ENCODE measurements at places on chromosomes 6 and 20.

DNA sequence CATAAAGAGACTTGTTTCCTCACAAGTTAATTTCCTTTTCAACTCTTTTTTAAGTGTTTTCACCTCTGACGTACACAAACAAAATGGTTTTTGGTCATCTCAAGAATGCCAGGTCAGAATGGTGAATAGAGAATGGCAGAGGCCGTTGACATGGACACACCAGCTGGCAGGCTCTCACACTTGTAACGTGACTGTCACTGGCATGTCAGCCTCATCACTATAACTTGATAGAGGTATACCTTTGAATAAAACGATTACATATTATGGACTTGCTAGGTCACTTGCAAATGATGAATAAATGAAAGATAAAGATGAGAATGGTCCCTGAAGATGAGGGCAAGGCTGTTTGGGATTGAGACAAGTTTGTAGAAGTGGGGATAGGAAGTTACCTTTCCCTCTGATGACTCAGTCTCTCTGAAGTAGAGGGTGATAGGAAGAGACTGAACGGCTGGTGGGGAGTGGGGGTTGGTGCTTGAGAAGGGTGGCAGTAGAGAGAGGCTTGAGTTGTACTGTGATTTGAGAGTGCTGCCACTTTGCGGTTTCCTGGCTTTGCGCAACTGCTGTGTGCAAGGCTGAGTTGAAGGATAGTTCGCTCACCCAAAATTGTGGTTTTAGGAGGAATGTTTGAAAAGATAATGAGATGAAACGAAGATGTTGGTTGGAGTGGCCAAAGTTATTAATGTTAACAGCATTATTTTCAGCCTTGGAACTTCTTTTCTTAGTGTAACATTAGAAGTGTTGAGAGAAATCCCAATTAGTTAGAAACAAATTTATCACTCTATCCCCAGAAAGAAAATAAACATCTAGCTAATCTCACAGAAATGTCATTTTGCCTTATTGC is 30.3 kb downstream of the TBPL1 start:
- no peak for DNase-seq

GRCh38 chr20:48684501-48685041 is 143.2 kb downstream of the PREX1 start:
- DNase-seq, result no peak

- peak; percentile 100 for DNase-seq
These were observed 4.0 kb upstream of the GZF1 start for GRCh38 chr20:23357767-23358562.

- DNase-seq, result no peak
These were observed 161.0 kb downstream of the CDK19 start for GRCh38 chr6:110654096-110654820.

DNA sequence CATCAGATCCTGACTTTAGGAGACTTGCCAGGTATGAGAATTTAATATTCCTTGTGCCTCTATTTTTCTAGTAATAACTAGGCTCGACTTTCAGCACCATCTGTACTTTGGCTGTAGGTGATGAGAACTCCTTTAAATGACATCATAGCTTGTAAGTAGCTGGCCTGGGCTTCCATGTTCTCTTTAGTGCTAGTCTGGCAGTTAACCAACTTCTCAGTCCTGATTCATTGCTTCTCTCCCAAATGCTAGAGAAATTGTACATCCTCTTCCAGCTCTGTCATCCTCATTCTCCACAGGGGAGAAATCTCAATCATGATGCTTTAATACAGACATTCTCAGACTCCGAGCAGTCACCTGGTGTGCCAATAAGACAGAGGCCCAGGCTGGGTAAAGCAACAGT is 143.5 kb upstream of the MOCS1 start:
- DNase-seq, result no peak

GRCh38 chr6:148934539-148934938 is 187.7 kb downstream of the UST start:
- no peak for DNase-seq

DNA sequence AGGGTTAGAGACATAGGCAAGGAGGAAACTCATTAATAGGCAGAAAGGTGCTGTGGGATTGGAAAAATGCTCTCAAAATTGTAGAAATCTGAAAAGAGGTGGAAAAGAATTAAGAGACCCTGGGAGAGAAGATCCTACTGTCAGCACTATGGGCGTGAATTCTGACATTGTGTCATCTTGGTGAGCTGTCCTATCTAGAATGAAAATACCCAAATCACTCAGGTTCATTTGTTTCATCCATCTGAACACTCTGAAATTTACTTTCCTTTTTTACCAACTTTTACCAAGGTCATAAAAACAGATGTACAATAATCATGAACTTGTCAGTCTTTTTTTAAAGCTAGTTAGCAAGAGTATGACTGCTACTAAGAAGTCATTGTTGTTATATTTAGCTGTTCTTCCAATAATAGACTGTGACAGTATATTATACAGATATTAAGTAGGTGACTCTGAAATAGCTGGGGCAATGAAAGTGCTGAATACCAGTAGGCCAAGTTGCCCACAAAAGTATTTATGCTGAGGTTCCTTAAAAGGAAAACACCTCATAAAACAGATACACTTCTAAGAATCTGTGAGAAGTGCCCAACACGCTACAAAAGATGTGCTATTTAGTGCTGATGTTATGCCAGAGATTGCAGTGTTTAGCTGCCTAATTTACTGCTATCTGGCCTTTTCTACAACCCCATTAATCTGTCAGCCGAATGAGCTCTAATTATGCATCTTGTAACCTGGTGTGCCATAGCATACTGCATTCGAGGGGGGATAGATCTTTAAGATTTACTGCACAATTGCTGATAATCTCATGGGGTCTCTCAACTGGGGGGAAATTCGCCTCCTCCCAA is 217.5 kb upstream of the SUPT3H start:
- DNase-seq, result no peak

- DNase-seq, result no peak
These were observed 207.2 kb upstream of the ECI2 start for GRCh38 chr6:4342407-4343137.

- DNase-seq, result no peak
These were observed 78.0 kb upstream of the MPC1 start for GRCh38 chr6:166460473-166461437.

DNA sequence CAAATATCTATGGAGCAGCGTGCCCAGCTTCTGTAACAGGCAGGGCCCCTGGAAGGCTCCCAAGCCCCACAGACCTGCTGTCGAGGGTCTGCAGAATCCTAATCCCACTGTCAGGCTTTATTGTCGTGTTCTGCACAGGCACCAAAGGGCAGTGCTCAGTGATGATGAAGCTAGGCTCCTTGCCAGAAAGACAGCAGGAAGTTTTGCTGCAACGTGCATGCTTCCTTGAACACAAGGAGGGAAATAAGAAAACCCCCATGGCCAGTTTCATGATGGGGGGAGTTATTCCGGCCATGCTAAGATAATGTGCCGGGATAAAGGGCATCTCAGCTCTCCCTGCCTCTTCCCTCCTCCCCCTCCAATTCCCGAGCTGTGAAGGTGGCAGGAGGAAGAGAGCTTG is 109.4 kb upstream of the KCNG1 start:
- peak; percentile 23 for DNase-seq

GRCh38 chr6:88442737-88443136 is 276.6 kb upstream of the CNR1 start:
- no peak for DNase-seq

GRCh38 chr6:46690141-46690755 is 2.6 kb downstream of the TDRD6 start:
- DNase-seq, result no peak

DNA sequence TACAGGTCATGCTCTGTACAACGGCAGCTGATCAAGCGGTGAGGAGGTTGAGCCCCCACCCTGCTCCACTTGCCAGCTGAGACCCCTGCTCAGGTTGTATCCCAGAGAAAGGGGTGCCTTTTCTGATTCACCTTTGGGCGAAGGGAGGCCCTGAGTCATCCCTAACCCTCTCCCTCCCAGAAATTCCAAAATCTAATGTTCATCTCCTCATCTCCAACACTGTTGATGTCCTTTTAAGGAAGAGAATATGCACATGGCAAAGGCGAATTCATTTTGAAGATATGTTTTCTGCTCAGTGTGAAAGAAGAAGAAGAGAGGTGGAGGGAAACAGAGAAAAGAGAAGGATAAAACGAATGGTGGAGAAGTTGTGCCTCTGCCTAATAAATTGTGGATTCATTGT is 120.5 kb downstream of the SCML4 start:
- DNase-seq, result no peak

DNA sequence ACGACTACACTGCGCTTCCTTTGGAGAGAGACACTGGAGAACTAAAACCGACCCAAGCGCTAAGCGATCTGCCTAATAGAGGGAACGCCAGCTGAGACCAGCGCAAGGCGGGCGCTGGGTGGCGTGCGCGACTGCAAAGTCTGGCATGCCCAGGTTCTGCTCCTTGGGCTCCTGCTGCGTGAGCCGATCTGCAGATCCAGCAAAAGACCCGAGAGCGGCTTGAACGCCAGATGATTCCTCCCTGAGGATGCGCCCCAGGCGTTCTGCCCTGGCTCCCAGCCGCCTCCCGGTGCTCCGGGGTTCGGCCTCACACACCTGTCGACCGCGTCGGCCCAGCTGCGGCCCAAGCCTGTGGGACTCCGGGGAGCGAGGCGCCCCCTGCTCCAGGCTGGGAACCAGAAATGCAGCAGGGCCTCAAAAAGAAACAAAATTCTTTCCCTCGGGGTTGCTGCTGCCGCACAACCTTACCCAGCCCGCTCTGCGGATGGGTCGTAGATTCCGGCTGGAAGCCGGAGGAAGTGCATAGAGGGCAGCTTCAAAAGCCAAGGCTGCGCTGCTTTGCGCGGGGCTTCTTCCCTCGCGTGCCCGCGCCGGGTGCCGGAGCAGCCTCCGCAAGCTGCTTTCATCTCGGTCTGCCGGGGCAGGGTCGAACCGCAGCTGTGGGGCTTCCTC is 17.9 kb upstream of the PRDM13 start:
- DNase-seq, result peak; percentile 76

- DNase-seq, result no peak
These were observed 117.5 kb downstream of the SCML4 start for GRCh38 chr6:107706516-107707115.

GRCh38 chr20:7601431-7601830 is 338.8 kb downstream of the HAO1 start:
- DNase-seq, result no peak

Measured in suprapubic skin (tissue), 4 donors.